Fibroblast of mammary gland (primary cell): ENCODE measurements at places on chromosomes 1 and 21.

DNA sequence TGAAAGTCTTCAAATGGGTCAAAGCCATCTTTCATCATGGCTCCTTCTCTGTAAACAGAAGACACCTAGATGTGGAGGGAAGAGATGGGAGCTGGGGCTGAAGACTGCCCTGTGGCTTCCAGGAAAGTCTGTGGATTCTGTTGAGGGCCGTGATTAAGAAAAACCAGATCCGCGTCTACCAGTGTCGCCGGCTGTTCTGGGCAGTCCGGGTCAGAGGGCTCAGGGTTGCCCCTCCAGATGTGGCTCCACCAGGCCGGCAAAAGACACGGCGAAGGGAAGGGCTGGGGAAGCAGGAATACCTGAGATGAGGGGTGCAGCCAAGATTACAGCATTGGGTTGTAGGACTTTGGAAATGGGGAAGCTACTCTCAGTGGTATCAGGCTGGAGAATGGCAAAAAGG, 162.6 kb downstream of the RHOU start:
- no peak for DNase-seq

DNA sequence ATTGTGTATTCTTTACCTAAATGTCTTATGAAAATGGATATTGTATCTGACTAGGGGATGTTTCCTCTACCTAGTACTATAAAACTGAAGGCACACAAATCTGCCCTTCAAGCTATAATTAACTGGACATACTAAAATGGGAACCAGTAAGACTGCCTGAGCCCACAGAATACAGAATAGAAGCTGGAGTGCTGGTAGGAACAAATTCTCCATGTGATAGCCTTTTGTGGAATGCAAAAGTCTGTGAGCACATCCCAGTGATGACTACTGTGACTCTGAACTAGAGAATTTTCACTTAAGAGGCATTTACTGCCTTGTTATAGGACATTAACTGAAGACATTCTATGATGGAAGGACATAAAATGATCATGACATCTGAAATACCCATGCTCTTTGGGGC, 30.3 kb downstream of the KIFAP3 start:
- DNase-seq: no peak

- no peak for DNase-seq
Observed at GRCh38 chr1:17397910-17398695, 26.1 kb downstream of the PADI6 start.

- no peak for DNase-seq
Observed at GRCh38 chr1:117586337-117586736, 19.5 kb upstream of the TENT5C start.

GRCh38 chr21:45496968-45497845, 45.0 kb downstream of the SLC19A1 start:
- DNase-seq: no peak

DNA sequence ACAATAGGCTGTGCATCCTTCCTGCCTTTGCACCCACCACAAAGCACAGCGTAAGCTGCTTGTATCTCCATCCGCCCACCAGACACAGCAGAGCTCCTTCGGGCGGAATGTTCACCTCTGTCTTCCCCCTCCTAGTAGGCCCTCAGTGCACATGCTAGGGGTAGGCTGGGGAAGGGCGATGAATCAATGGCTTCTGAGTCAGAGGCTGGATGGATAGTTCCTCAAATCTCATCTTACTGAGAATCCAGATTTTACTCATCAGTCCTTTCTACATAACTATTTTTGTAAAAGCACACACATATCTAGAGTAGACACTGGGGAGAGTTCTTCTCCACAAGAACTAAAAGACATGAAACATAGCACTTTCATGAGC, 73.8 kb downstream of the BCAR3 start:
- peak; percentile 93 for DNase-seq

DNA sequence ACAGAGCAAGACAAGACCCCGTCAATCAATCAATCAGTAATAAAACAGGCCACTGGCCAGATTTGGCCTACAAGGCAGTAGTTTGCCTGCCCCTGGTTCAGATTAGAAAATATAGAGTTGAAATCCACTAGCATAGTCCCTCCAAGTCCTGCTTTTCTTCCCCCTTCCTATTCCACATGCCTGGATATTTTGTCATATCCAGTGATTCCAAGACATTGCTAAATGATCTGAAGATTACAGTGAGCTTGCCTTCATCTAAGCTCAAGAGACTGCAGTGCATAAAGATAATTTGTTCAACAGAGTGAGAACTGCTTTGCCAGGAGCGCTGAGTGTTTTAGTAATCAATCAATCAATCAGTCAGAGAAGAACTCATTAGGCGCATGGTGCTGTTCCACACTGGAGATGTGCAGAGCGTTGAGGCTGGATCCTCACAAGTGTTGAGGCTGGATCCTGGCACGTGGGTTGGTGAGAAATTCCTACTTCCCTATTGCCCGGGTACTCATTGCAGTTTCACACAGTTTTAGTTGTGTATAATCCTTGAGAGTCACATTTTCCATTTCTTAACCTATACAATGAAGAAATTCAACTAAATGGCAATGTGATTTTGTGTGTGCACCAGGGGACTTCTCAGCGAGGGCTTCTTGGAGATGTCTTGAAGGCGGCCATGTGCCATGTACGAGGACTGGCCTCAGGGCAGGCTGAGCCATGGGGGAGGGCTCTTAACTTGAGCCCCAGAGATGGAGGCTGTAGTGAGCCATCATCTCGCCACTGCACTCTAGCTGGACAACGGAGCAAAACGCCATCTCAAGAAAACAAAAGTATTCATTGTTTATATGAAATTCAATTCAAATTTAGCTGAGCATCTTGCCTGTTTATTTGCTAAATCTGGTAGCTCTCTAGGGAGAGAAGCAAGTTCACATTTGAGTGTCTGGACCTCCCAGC, 76.3 kb downstream of the TOMM20 start:
- no peak for DNase-seq

DNA sequence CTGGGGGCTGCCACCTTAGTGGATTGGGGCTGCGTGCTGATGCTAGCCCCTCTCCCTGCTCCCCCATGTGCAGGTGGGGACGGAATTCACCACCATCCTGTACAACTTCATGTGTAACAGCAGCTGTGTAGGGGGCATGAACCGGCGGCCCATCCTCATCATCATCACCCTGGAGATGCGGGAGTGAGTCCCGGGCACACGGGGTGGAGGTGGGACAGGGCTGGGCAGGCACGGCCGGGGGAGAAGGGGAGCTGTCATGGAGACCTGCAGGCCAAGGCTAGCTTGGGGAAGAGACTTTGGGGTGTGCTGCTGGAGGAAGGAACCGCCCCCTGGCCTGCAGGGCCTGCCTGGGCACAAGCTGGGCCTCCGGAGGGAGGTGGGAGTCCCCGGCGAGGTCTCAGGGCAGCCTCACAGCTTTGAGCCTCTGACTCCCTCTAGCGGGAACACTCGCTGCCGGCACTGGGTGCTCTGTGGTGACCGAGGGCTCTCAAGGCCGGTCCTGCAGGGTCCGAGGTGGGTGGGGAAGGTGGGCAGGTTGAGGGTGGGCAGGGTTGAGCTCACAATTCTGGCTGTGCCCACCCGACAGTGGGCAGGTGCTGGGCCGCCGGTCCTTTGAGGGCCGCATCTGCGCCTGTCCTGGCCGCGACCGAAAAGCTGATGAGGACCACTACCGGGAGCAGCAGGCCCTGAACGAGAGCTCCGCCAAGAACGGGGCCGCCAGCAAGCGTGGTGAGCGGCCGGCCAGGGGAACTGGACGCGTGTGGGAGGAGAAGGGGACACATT, 25.0 kb upstream of the CCDC27 start:
- DNase-seq: peak; percentile 8

DNA sequence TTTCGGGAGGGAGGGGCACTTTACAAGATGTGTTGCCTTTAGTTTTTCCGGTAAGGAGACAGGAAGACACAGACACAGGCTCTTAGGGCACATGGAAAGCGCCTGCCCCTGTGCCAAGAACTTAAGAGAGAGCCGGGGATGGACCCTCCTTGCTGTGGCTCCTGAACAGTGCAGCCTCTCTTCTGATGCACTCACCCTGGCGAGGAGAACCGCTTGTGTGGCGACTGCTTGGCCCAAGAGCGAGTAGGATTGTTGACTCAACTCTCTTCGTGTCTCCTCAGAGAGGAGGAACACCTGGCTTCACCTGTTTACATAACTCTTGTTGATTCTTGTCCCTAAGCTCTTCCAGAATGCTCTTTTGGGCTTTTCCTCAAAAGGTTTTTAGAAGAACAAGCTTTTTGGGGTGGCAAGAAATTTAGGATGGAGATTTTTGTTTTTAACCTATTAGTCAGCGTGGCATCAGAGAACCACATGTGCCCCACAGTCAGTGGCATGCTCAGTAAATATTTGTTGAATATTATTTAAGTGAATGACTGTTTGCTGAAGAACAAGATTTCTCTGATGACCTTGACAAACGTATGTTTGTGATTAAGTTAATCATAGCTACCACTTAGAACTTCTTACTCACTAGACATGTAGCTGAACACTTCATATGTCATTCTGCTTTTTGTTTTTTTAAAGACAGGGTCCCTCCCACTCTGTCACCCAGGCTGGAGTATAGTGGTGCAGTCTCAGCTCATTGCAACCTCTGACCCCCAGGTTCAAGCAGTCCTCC, 60.6 kb downstream of the NFIA start:
- peak; percentile 65 for DNase-seq

- DNase-seq: no peak
Observed at GRCh38 chr21:44572959-44573583, 458 bp upstream of the KRTAP10-4 start.

- no peak for DNase-seq
Observed at GRCh38 chr1:41361495-41362356, 492 bp downstream of the FOXO6 start.

- no peak for DNase-seq
Observed at GRCh38 chr1:54498383-54499096, 49.5 kb upstream of the ACOT11 start.

DNA sequence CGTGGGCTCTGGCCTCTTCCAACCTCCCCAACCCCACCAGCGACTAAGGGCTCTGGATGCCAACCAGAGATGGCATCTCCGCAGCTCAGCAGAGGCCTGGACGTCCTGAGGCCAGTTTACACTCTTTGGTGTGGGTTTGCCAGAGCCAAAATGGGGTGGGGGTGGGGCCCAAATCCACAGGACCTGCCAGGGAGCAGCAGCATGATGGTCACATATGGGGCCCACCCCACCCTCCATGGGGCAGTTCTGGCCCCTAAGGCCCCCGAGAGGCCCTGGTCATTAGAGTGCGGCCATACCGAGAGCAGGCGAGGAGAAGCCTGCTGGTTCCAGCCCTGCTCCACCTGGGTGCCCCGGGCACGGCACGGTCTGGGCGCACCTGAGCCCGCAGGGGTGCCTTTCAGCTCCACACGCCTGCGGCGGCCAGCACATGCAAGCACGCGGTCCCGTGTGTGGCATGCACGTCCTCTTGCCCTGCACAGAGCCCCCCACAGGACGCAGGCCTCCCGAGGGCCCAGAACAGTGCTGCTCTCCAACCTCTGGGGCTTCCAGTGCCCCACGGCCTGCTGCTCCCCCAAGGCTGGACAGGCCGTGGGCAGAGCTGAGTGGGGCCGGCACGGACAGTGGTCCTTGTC, 4.8 kb downstream of the C1QTNF12 start:
- no peak for DNase-seq

GRCh38 chr1:54413295-54413694, 7.1 kb upstream of the SSBP3 start:
- peak; percentile 73 for DNase-seq

- DNase-seq: peak; percentile 88
Observed at GRCh38 chr1:218658899-218659298, 313.8 kb downstream of the TGFB2 start.

DNA sequence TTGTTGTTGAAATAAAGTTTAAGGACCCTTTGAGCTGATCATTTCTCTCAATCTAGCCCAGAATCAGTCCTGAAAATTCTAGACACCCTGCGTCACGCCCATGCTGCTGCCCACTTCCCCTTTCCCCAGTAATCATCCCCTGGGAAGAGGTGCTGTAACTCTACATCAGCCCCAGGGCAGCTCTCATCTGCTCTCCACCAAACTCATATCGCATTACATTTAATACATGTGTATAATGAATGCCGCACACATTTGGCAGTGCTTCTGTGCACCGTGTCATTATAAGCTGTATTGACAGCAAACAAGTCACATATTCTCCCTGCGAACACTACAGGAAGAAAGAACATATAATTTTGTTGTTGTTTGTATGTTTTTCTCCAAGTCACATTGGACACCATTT, 539.7 kb upstream of the DAB1 start:
- DNase-seq: no peak

DNA sequence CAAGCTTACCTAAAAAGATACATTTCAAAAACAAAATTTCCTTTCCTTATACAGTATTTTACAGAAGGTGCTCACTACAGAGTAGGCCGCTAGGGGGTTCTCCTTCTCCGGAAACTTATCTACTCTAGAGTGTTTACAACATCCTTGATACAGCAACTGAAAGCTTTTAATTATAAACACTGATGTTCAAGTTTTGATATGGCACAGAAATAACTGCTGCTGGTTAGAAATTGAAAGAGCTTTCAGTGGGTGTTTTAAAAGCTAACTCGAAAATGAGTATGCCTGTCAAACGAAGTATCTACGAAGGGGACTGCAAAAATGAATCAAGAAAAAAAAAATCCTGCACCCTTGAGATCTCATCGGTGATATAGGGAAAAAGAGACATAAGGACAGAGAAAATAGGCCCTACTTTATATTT, 1.0 kb downstream of the YOD1 start:
- peak; percentile 63 for DNase-seq

- DNase-seq: no peak
Observed at GRCh38 chr1:198674009-198674408, 35.2 kb downstream of the PTPRC start.

DNA sequence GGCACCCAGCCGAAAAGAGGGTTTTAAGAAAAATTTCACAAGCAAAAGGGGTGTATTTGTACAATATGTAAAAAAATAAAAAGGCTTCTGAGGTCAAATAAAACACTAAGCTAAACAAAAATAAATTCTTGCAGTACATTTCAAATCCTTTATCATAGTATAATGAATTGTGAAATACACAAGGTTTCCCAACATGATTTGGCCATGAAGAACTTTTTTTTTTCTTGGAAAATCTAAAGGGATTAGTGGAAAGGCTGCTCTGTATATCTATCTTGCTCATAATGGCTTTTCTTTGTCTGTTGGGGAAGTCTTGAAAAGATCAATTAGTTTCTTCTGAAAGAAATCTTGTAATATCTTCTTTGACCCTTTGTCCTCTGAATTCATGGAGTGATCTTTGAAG, 593.4 kb downstream of the PLPP3 start:
- peak; percentile 45 for DNase-seq

DNA sequence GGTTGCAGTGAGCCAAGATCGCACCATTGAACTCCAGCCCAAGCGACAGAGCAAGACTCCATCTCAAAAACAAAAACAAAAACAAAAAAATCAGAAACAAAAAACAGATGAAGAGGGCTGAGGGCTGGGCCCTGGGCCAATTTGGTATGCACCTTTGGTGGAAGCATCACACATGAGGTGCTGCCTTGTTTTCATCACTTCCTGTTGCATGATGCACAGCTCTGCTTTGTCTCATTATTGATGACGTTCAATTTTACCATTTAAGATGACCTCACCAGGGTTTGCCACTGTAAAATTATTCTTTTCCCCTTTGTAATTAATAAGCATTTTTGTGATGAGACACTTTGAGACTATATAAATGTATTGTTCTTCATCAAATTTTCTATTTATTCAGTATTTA, 9.8 kb upstream of the IFNAR2 start:
- no peak for DNase-seq

- DNase-seq: no peak
Observed at GRCh38 chr1:42165511-42166210, 1.1 kb upstream of the GUCA2A start.
